ENCODE measurements at places on chromosomes 7 and 10. TPM values are rescaled to one million over a fixed set of nuclear protein-coding genes. Genes with fewer than 3 reads are reported as not detected.

DNA sequence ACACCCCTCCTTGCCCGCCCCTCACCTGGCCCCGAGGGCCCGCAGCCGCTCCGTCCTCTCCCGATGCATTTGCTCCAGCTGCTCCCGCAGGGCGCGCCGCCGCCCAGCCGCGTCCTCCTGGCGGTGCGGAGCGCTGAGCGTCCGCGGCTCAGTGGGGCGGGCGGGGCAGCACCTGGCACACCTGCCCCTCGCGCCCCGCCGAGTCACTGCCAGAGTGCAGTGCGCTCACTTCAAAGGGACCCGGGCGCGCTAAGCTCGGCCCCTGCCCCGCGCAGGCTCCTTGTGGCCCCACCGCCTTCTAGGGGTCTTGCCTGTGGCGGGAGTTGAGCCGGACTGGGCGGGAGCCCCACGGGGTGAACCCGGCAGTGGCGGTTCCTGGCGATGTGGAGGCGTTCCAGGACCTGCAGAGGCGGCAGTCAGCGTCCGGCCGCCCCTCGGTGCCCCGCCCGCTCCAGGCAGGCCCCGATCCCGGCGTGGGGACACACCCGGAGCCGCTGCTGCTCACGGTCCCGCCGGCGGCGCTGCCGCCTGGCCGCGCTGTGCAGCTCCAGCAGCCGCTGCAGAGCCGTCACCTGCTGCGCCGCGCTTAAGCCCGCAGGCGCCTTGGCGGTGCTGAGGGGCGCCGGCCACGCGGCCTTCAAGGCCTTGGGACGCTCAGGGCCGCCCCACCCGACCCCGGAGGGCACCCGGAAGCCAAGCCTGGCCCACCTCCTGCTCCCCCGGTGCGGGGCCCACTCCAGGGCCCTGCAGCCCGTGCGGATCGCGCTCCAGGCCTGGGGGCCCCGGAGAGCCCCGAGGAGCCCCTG, 6.7 kb downstream of the ATP6V1F start:
- peak; percentile 28 for DNase-seq

TMEM176A gene
- not detected for total RNA-seq

ZNF736 gene
- total RNA-seq: 20.9 TPM

GRCh38 chr10:103265717-103266329, 11.1 kb upstream of the INA start:
- peak; percentile 17 for DNase-seq

DNA sequence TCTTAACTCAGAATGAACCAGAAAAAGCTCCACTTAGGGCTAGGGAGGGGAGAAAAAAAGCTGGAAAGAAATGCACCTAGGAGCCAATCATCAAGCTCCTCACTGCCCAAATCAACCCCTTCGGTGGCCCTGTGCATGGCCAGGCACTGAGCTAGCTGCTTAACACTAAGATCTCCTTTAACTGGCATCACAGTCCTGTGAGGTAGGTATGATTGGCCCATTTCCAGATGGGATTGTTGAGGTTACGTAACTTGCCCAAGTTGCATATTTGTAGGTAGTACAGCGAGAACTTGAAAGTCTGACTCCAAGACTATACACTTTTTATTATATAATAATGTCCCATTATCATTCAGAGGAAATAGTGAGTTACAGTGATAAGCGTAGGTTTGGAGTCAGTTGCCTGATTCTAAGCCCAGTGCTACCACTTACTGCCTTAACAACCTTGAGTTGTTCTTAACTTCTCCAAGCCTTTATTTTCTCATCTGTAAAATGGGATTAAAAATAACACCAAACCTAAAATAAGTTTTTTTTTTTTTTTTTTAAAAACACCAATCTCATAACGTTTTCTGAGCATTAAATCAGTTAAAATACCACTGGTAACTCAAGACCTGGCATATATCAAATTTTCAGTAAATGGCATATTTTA, 37.2 kb upstream of the ACSL5 start:
- DNase-seq: no peak

DNA sequence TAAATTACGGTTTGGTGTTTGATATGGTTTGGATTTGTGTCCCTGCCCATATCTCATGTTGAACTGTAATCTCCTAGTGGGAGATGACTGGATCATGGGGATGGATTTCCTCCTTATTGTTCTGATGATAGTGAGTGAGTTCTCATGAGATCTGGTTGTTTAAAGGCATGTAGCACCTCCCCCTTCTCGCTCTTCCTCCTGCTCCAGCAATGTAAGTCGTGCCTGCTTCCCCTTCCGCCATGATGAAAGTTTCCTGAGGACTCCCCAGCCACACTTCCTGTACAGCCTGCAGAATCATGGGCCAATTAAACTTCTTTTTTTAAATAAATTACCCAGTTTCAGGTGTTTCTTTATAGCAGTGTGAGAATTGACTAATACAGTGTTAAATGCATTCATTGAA, 116.6 kb downstream of the DOCK4 start:
- DNase-seq: no peak

- peak; percentile 87 for DNase-seq
These were observed 15.8 kb downstream of the ECHDC3 start for GRCh38 chr10:11757821-11758463.

- DNase-seq: no peak
These were observed 23.8 kb downstream of the PAPOLB start for GRCh38 chr7:4837803-4838625.

TTYH3 gene
- total RNA-seq: 20.0 TPM

STEAP1 gene
- not detected for total RNA-seq

- no peak for DNase-seq
These were observed 53.0 kb upstream of the NFKB2 start for GRCh38 chr10:102342458-102342857.

Measured in CD4-positive, CD25-positive, alpha-beta regulatory T cell (primary cell).